ENCODE measurements at places on chromosomes 3 and 15.

- DNase-seq = no peak
Observed at GRCh38 chr3:32884591-32884990, 66.8 kb downstream of the TRIM71 start.

GRCh38 chr3:59433546-59433945 is 383.7 kb upstream of the CFAP20DC start:
- DNase-seq = no peak

DNA sequence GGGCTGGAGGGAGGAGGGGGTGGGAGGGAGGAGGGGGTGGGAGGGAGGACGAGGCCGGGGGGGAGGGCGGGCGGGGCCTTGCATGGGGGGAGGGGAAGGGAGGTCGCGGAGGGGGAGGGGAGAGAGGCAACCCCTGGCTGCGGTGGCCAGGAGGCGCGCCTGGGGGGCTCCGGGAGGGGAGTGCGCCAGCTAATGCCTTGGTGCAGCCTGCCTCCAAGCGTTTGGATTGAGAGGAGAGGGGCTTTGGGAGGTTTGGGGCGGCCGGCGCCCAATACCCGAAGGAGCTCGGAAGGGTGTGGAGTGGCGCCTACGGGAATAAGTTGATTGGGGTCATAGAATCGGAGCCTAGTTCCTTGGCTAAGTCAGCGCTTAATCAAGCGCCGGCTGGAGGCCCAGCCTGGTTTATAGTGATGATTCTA is 557 bp downstream of the TFG start:
- DNase-seq = peak; percentile 7

DNA sequence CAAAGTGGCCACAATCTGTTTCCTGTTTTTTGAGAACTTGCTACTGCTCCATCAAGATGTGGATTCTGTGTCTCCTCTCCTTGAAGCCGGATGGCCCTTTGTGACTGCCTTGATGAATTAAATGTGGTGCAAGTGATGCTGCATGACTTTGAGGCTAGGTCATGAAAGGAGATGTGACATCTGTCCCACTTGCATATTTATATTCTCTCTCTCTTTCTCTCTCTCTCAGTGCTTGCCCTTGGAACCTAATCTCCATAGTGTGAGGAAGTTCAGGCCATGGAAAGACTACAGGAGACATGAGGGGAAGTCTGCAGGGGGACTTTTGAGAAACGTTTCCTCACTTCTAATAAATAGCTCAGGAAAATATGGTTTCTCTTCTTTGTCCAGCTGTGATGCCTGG is 50.0 kb upstream of the ADPGK start:
- no peak for DNase-seq

GRCh38 chr3:45844616-45845015 is 2.7 kb upstream of the LZTFL1 start:
- DNase-seq = no peak

DNA sequence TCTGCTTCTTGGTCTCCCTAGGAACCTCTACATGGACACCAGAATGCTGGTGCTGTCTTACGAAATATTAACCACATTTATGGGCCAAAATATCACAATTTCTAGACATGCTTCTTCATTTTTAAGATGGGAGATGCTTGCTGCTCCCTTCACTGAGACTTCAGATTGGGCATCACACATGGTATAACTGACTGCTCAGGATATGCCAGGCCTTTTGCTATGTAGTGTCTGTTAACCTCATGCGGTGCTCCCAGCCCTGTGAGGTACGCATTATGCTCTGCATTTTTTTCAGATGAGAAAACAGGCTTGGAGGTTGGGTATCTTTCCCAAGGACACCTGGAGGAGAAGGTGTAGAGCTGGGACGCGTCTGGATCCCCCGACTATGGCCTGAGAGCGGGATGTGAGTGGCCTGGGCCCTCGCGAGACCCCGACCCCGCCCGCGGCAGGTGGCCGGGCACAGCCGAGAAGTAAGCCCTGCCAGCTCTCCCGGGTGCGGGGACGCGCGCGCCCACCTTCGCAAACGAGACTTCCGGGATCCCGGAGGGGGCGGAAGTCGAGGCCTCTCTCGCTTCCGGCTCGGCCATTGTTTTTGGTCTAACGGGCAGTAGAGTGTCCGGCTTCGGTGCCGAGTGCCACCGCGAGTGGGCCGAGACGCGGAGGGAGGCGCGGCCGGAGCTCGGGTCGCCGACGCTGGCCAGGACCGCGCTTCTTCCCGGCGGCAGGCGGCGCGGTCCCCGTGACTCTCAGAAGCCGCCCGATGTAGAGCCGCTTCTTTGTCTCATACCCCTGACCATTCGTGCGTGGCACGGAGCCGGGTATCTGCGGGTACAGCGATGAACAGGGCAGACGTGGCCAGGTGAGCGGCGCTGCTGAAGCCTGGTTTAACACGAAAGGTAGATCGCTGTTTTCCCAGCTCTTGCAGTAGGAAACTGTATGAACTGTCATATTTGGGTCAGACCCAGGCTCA is at the start of gene ZKSCAN7:
Gene ZKSCAN7, plus strand, starts transcription at position 568 of the 967 bp plus-strand sequence. CDS start 1,855 bp downstream, outside the sequence.
- DNase-seq = peak; percentile 43

DNA sequence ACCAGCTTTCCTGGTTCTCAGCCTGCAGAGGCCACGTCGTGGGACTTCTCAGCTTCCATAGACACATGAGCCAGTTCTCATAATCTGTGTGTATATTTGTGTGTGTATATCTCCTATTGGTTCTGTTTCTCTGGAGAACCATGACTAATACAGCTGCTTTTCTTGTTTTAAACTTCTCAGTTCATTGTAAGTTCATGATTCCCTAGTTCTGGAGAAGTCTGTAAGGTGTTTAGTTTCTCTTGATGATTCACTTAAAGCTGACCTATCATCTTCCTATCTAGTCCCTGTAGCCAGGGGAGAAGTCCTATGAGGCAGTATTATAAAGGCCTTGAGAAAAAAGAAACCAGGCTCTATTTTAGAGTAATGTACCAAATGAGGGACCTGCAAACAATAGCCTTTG is 147.7 kb downstream of the RYR3 start:
- DNase-seq = no peak

- no peak for DNase-seq
Observed at GRCh38 chr15:82045179-82045891, 483 bp downstream of the MEX3B start.

DNA sequence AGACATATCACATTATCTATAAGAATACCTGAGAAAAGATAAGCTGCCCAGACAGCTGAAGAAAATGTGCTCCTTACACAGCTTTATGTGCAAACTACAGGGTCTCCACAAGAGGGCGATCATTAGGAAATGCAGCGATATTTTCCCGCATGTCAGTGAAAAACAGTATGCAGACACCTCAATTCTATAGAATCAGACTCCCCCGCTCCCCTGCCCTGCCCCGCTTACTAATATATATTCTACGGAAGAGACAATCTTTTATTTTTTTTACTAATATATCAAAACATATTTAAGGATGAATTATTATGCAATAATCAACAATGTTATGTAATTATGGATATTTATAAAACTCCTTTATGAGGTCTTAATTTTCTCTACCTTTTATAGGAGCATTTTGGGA is 681.3 kb downstream of the ROBO1 start:
- DNase-seq = peak; percentile 1

GRCh38 chr15:78880242-78880533 is 7.5 kb downstream of the MORF4L1 start:
- DNase-seq = no peak

- DNase-seq = no peak
Observed at GRCh38 chr15:94610485-94610884, 379.1 kb downstream of the MCTP2 start.

DNA sequence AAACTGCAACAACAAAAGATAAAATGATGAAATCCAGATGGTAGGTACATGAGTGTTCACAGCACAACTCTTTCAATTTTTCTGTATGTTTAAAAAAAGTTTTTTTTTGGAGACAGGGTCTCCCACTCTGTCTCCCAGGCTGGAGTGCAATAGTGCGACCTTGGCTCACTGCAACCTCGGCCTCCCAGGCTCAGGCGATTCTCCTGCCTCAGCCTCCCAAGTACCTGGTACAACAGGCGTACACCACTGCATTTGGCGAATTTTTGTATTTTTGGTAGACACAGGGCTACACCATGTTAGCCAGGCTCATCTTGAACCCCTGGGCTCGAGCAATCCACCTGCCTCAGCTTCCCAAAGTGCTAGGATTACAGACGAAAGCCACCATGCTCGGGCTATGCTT is 18.6 kb downstream of the LRRFIP2 start:
- DNase-seq = no peak

GRCh38 chr3:39491733-39492350 is 24.4 kb downstream of the MOBP start:
- DNase-seq = no peak

GRCh38 chr3:72567474-72567873 is 280.8 kb downstream of the SHQ1 start:
- no peak for DNase-seq

- peak; percentile 1 for DNase-seq
Observed at GRCh38 chr3:104273046-104273649, 1093.6 kb upstream of the ALCAM start.

DNA sequence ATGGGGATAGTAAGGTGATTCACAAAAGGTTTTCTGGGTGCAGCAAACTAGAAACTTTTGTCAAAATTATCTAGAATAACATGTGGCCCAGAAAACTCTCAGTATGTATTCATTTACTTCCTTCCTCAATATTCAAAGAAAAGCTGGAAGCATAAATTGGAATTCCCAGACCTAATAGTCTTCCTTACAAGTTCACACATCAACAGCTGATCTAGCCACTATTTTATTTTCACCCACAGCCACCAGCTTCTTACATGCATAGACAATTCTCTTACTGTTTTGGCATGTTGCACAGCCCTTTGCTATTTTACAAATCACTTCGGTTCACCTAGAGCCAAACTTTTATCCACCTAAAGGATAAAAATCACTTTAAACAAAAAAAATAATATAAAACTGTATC is 647.8 kb upstream of the CCDC54 start:
- DNase-seq = no peak

GRCh38 chr3:81277853-81278252 is 483.6 kb downstream of the GBE1 start:
- DNase-seq = no peak

- DNase-seq = no peak
Observed at GRCh38 chr15:61198722-61199121, 30.4 kb downstream of the RORA start.

- DNase-seq = no peak
Observed at GRCh38 chr3:193134856-193135255, 106.2 kb upstream of the PLAAT1 start.

DNA sequence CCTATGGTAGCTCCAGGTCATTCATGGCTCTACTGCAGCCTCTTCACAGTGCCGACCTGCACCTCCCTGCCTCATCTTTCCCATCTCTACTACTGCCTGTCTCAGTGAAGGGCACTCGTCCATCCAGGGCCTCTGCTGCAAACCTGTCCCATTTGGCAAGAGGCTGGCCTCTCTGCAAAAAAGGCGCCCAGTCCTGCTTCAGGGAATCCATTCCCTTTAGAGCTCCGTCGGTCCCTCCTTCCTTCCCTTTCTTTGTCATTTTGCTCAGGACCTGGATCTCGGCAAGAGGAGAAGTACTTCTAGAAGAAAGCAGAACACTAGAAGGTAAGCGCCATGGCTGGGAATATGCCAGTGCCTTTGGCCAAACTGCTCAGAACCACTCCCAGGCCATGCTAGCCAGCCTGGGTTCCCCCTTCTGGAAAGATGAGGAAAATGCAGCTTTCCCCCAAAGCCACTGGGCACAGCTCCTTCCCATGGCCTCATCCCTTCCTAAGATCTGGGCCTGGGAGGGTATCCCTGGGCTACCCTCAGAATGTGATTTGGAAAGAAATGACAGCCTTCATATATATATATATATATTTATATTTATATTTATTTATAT is 6.4 kb upstream of the ISL2 start:
- DNase-seq = no peak

GRCh38 chr3:15860014-15860934 is 62.5 kb upstream of the ANKRD28 start:
- DNase-seq = no peak

GRCh38 chr3:197475997-197476525 is 79.7 kb downstream of the BDH1 start:
- no peak for DNase-seq

GRCh38 chr15:35519541-35520149 is 26.3 kb downstream of the DPH6 start:
- peak; percentile 43 for DNase-seq

- DNase-seq = no peak
Observed at GRCh38 chr3:150221904-150222523, 186.1 kb upstream of the TSC22D2 start.

- DNase-seq = no peak
Observed at GRCh38 chr3:40108643-40109042, 200.9 kb upstream of the EIF1B start.

DNA sequence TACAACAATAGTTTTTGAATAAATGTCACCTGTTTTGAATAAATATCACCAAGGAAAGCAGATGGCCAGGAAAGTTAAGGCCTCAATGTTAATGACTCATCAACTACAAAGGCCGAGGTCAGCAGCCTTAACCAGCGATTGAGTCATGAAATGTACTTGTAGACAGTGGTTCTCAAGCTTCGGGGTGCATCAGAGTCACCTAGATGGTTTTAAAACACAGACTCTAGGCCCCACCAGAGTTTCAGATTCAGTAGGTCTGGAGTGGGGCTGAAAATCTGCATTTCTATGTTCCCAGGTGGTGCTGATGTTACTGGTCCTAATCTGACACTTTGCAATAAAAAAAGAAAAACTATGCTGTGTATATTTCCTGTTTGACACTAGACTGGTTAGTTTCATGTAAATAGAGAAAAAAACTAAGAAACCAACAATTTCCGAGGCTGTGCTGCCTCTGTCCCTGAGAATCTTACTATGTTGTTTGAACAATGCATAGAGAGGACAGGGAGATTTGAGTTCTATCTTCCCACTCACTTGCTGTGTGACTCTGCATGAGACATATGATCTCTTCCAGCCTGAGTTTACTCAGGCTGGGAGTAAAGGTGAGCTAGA is 9.8 kb downstream of the RAB27A start:
- peak; percentile 92 for DNase-seq

- DNase-seq = no peak
Observed at GRCh38 chr3:23128655-23129054, 74.5 kb upstream of the UBE2E2 start.

- DNase-seq = no peak
Observed at GRCh38 chr3:79521221-79521848, 246.5 kb downstream of the ROBO1 start.

GRCh38 chr15:39497016-39497758 is 83.7 kb upstream of the THBS1 start:
- no peak for DNase-seq

GRCh38 chr3:141085343-141086070 is 34.4 kb downstream of the SPSB4 start:
- DNase-seq = no peak

DNA sequence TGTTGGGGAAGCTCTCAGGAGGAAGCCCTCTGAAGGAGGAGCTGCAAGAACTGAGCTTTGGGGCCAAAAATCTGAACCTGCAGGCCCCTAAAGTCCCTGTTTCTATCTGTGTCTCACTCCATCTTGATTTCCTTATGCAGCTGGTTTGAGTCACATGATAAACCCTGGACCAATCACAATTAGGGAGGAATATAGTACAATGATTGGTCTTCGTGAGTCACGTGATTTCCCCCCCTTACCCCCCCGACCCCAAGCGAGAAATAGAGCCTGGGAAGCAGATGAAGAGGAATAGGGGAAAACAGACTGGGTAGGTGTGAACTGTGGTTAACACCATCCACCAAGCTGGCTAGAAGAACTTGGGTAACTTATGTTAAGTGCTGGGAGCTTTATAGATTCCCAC is 12.9 kb downstream of the CRABP1 start:
- DNase-seq = no peak

GRCh38 chr3:79329154-79329553 is 438.6 kb downstream of the ROBO1 start:
- DNase-seq = no peak
